ENCODE measurements at places on chromosomes 1 and 21. TPM values are rescaled to one million over a fixed set of nuclear protein-coding genes. Genes with fewer than 3 reads are reported as not detected.

DNA sequence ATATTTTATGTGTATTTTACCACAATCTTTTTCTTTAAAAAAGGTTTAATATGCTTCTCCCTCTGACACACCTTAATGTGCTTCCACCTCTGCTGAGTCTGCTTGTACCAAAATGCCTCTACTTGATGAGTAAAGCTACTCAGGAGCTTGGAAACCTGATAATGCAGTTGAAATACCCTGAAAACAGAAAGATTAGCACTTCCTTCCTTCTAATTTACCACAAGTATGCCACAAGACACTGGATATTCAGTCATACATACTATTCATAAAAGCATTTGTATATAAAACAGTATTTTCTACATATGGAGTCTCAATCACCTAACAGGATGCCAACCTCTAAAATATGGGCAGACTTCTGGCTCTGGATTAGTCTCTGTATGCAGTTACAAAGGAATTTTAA, 55.0 kb downstream of the SLC35D1 start:
- H3K27ac ChIP-seq: no peak overlapping the region
- no peaks in the 10 kb centered on the region for H3K36me3 ChIP-seq
- no peak overlapping the region for H3K4me3 ChIP-seq

DNA sequence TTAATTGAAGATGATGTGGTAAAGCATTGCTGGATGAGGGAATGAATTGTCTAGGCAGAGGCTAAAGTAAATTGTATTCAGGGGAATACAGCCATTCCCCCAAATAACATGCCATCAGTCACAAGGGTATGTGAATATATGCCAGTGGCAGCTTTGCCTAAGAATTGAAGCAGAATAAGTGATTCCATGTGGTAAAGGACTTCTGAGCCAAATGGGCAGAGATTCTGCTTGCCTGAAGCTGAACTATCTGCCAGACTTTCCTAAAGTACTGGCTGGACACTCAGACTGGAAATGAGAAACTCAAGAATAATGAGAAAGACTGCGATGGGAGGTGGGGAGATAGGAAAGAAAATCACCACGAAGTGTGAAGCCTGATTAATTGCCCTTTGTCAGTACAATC, 2.4 kb downstream of the LIX1L start:
- H3K4me1 ChIP-seq: peaks cover 74% of the 10 kb centered on the region
- H3K4me3 ChIP-seq: peak overlapping the region; percentile 70

The ETS2 gene
- total RNA-seq: 20.9 TPM

DNA sequence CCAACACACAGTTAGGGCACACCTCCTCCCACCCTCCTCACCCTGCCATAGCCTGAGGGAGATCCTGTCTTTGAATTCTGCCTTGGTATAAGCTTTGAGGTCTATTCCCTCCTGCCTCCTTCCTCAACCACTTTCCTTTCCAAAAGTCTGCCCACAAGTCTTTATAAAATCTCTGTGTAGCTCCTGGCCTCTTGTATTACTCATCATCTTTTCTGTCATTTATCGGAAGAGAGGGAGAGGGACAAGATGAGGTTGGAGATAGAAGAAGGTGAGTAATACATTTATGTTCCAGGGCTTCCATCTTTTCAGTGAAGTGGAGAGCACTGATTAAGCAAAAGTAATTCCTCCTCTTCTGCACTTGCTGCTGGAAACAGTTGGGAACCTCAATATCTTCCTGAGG, 30.5 kb upstream of the EFCAB14 start:
- no peak for DNase-seq
- H3K27me3 ChIP-seq: no peaks in the 10 kb centered on the region
- H3K36me3 ChIP-seq: no peaks in the 10 kb centered on the region
- H3K4me3 ChIP-seq: no peak overlapping the region

The ZSCAN20 gene
- 2.6 TPM for total RNA-seq

The AHCYL1 gene
- 16.6 TPM for total RNA-seq

The ARHGAP30 gene
- total RNA-seq: 235 TPM

DNA sequence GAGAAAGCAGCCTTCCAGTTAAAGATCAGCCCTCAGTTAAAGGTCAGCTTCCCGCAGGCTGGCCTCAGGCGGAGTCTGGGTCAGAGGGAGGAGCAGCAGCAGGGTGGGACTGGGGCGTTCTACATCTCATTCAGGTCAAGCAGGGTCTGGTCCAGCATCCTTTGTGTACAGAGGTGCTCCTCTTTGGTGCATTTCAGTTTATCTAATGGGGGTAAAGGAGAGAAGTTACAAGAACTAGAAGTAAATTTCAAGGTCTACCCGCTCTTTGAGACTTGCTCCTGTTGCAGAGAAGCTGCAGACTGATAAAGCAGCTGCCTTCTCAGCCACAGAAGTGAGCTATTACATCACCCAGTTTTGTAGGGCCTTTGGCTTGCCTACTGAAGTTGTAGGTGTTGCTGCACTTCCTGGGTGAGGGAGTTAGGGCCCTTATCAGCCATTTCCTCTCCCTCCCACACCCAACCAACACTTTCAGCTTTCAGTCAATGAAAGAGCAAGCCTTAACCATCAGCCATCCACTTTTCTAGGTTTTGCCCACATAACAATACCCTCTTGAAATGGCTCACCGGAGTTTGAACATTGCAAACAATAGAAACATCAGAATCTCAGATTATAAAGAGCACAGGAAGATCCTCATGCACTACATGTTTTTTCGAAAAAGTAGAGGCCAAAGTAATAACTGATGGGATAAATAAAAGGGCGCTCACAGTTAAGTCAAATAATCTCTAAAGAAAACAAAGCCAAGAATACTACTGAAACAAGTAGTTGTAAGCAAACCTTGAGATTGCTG, 2.8 kb upstream of the NUP210L start:
- H3K4me1 ChIP-seq: peaks cover 34% of the 10 kb centered on the region
- peak overlapping the region; percentile 12 for H3K4me3 ChIP-seq
- peaks cover 10% of the 10 kb centered on the region for H3K36me3 ChIP-seq

The ADCY10 gene
- 0.66 TPM for total RNA-seq

DNA sequence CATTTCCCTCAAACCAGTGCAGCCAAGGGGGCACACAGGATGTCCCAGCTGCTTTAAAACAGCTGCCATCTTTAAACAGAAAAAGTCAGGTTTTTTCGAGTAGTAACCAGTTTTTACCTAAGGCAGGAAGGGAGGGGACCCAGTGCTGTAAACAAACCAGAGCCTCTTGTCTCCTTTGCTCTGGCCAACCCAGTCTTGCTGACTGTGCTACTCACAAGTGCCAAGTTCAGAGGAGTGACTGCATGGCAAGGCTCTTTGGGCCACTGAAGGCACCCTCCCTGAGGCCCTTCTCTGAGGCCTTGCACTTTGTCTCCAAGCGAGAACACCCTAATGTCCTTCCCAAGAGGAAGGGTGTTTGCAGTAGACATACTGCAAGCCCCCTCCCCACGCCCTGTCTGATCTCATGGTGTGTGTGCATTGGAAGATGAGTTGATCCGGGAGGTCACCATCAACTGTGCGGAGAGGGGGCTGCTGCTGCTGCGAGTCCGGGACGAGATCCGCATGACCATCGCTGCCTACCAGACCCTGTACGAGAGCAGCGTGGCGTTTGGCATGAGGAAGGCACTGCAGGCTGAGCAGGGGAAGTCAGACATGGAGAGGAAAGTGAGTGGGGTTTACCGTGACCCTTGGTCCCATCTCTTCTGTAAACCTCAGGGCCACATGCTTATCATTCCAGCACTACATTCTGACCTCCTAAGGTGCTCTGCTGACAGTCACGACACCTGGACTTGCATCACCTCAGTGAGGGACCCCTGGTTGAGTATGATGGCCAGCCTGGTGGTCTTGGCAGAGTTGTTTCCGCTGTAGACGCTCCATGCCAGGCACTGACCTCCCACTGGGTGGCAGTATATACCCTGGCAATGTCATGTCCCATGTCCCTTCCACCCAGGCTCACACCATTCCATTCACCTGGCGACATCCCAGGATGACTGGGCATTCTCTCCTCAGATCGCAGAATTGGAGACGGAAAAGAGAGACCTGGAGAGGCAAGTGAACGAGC, 4.7 kb downstream of the DNALI1 start:
- H3K36me3 ChIP-seq: peaks cover 6% of the 10 kb centered on the region
- no peaks in the 10 kb centered on the region for H3K4me1 ChIP-seq
- H3K4me3 ChIP-seq: no peak overlapping the region
- peak; percentile 18 for DNase-seq
- no peak overlapping the region for H3K27ac ChIP-seq

The HES4 gene
- total RNA-seq: 0.22 TPM

DNA sequence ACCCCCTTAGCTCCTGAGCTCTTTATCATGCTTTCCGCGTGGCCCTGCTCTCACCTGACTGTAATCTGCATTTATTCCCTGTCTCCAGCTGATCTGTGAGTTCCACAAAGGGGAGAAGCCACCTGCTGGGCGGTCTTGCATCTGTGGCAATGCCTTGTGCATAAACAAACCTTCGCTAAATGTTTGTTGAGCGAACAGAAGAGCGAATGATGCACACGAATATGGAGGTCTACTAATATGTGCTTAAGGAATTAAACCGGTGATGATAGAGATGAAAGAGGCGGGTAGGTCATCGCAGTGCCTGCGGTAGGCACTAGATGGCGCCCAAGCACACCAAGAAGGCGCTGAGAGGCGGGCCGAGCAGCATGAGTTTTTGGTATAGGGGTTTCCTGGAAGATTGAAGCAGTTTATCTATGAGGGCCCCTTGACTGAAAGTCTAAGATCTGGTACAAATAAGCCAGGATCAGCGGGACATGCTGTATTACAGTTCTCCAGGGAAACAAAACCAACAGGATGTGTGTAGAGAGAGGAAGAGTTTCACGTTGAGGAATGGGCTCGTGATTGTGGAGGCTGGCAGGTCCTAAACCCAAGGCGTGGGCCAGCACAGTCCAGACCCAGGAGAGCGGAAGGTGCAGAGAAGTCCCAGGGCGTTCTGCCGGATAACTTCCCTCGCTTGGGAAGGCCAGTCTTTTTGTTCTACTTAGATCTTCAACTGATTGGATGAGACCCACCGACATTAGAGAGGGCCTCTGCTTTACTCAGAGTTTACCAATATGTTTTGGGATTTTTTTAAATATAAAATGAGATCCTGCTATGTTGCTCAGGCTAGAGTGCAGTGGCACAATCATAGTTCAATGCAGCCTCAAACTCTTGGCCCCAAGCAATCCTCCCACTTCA, 34.7 kb downstream of the TOMM20 start:
- H3K4me3 ChIP-seq: no peak overlapping the region
- H3K36me3 ChIP-seq: no peaks in the 10 kb centered on the region
- no peaks in the 10 kb centered on the region for H3K27me3 ChIP-seq
- H3K27ac ChIP-seq: no peak overlapping the region

DNA sequence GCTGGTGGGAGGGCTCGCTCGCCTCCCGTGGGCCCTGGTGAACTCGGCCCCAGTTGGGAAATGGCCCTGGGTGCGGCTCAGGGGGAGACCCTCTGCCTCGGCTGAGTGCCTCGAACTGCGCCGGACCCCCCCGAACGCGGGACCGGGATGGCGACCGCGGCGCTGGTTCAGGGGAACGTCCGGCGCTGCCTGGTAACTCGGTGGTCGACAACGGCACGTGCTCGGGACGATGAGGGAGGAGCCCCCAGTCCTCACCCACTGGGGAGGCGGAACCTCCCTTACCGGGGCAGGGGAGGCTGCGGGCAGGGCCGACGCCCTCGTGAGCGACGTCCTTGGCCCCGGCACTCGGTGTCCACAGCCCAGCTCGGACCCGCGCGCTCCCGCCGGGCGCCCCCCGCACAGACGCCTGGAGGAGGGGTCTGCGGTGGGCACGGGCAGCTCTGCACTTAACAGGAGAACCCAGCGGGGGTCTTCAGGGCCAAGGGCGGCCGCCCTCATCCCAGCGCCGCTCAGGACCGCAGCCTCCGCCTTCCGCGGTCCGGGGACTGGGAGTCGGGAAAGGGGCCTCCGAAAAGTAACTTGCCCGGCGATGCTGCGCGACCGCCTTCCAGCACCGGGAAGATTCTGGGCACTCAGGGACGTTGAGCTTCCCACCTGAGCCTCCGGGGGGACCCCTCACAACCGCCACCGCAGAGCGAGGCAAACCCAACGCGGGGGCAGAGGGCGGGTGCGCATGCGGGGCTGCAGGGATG, 1.7 kb downstream of the HES4 start:
- peaks cover 12% of the 10 kb centered on the region for H3K4me1 ChIP-seq
- H3K27ac ChIP-seq: no peak overlapping the region
- no peak for DNase-seq
- peaks cover 7% of the 10 kb centered on the region for H3K27me3 ChIP-seq
- no peak overlapping the region for H3K4me3 ChIP-seq

GRCh38 chr1:36864823-36865601, 169.3 kb downstream of the GRIK3 start:
- no peaks in the 10 kb centered on the region for H3K4me1 ChIP-seq
- H3K27ac ChIP-seq: no peak overlapping the region
- no peak for DNase-seq
- no peak overlapping the region for H3K4me3 ChIP-seq

- H3K4me3 ChIP-seq: peak overlapping the region; percentile 5
- H3K36me3 ChIP-seq: peaks cover 3% of the 10 kb centered on the region
- peaks cover 25% of the 10 kb centered on the region for H3K4me1 ChIP-seq
- no peak overlapping the region for H3K27ac ChIP-seq
Observed at GRCh38 chr21:44710756-44711326, 531 bp downstream of the TSPEAR start.

GRCh38 chr1:202009326-202010179, 834 bp upstream of the ELF3 start:
- DNase-seq: peak; percentile 11
- H3K36me3 ChIP-seq: no peaks in the 10 kb centered on the region
- H3K27me3 ChIP-seq: no peaks in the 10 kb centered on the region
- no peak overlapping the region for H3K4me3 ChIP-seq
- H3K4me1 ChIP-seq: no peaks in the 10 kb centered on the region

GRCh38 chr1:151056149-151056548, 3.3 kb downstream of the CDC42SE1 start:
- H3K36me3 ChIP-seq: peaks cover 65% of the 10 kb centered on the region
- no peaks in the 10 kb centered on the region for H3K27me3 ChIP-seq
- peak overlapping the region; percentile 99 for H3K27ac ChIP-seq
- H3K4me1 ChIP-seq: peaks cover 29% of the 10 kb centered on the region
- H3K4me3 ChIP-seq: peak overlapping the region; percentile 82
- no peak for DNase-seq

The GNG4 gene
- not detected for total RNA-seq

- peaks cover 4% of the 10 kb centered on the region for H3K36me3 ChIP-seq
- H3K27ac ChIP-seq: peak overlapping the region; percentile 96
- H3K4me1 ChIP-seq: peaks cover 10% of the 10 kb centered on the region
- H3K27me3 ChIP-seq: no peaks in the 10 kb centered on the region
Observed at GRCh38 chr1:8816831-8817411, 519 bp downstream of the RERE start.

DNA sequence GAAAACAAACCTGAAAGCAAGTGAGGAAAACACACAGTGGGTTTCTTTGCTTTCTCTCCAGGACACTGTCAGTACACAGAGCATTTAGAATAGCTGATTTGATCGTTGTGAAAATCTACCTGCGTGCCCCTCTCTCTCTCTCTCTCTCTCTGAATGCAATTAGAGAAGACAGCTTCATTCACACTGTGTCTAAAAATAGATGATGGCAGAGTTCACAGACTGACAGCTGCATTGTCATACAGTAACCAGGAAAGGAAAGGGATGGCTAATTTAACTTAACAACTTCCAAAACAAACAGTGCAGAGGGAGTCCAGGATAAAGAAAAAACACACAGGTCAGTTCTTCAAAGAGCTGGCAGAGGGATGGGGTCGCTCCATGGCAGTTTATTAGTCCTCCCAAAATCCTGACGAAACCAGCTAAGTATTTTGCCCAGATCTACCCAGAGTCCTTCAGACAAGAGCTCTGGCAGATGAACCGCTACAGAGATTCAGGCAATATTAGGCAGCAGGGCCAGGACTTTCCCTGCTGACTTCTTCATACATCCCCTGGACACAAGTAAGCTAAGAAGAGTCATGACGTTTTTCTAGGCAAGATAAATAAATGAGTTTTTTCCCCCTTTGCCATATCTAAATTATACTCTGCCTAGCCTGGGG, 58.9 kb downstream of the WLS start:
- H3K4me1 ChIP-seq: no peaks in the 10 kb centered on the region
- H3K27me3 ChIP-seq: no peaks in the 10 kb centered on the region
- no peak for DNase-seq
- no peak overlapping the region for H3K27ac ChIP-seq
- no peak overlapping the region for H3K4me3 ChIP-seq

Measured in naive thymus-derived CD4-positive, alpha-beta T cell (primary cell).